ENCODE measurements at places on chromosomes 2 and 18.
A peak's percentile ranks its signal among the peaks of the same experiment; 100 is the strongest.

DNA sequence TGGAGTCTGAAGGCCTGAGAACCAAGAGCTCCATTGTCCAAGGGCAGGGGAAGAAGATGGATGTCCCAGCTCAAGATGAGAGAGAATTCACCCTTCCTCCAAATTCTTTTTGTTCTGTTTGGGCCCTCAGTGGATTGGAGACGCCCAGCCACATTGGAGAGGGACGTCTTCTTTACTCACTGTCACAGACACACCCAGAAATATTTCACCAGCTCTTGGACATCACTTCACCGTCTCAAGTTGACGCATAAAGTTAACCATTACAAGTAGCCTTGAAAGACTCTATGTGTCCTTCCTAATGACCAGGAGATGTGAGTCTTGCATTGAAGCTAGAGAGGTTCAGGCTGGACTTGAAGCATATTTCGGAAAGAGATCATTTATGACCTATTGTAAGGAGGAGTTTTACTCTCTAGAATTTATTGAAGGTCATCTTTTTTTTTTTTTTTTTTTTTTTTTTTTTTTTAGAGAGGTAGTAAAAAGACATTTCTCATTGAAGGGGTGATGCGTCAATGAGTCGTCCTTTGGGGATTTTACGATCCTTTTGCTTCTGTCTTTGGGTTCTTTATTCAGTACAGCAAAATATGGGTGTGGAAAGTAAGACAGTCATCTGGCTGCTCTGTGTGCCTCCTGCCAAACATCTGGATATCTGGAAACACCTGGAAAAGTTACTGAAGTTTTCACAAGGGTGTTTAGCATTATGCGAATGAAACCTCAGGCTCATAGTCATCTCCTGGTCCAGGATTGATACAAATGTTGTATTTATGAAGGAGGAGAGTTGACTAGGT is 118.1 kb downstream of the PRPF40A start:
- no peak for DNase-seq

DNA sequence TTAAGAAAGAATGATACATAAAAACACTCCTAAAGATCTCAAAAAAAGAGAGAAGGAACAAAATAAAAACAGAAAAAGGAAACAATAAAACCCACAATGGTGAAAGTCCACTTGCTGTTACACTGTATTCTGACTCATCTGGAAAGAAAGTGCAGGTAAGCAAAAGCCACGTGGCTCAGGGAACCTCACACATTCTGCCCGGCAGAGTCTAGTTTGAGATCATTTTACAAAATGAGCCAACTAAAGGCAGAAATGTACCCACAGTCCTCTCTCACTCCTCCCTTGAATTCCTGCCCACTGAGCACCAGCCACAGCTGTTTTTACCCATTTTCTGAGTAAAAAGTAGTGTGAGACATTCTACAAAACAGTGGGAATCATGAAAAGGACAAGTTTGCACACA is 10.0 kb downstream of the KCNH7 start:
- no peak for DNase-seq

DNA sequence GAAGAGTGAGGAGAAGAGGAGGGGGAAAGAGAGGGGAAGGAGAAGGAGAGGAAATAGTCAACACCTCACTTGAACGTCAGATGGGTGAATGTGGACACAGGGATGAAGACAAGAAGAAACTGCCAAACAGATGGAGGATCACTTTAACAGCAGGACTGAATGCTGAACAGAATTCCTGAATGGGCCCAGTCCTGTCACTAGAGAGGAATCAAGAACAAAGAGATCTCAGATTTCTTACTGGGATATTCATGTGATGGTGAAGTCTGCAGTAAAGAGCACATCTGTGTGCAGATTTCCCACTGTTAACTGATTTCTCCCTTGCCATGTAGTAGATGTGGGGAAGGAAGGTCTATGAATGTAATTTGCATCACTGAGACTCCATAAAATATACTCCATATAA is 135.4 kb downstream of the L3MBTL4 start:
- no peak for DNase-seq

DNA sequence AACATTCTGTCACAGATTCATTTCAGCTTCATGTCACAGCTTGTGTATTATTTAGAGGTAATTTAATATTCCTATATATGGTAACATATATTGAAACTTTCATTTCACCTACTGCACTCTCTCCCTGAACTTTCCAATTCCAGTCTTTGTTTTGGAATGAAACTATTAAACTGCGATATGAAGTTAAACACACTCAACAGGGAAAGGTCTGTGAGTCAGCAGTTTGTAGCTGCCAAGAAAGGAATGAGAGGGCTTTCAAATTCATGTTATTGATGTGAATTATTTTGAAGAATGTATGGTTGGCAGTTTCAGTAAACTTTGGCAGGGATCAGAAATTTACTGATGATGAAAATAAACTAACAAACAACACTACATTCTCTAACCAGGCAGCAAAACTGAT is 148.3 kb downstream of the HNMT start:
- no peak for DNase-seq

GRCh38 chr18:2569338-2570207 is 1.7 kb downstream of the METTL4 start:
- no peak for DNase-seq

GRCh38 chr2:124264551-124265091 is 239.5 kb downstream of the CNTNAP5 start:
- no peak for DNase-seq

DNA sequence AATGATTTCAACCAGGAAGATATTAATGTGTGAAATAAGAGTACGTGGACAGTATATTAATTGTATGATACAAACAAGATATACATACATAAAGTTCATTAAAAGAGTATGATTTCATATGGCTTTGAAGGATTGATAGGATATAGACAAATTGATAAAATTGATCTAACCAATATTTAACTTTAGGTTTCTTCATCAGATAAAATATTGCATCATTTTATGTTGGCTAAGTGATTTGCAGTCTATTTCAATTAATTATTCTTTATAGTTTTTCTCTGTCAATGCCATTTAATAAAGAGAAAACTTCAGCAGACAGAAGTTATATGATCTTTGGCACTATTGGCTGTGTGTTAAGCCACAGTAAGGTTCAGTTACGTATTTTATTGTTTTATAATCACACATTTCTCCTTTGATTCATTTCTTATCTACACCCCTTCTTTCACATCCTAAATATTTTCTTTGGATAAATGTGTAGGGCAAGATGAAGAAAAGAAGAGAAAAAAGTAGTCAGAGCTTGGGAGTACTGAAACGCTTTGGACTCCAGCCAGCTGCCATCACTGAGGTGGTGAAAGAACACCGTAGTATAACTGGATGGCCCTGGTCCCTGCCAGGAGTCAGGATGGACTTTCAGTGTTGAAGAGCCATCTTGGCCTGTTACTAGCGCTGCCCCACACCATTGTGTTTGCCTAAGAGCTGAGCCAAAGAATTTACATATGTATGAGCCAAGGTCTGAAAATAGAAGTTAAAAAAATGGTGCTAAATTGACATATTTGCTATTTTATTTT is 9.8 kb upstream of the CPS1 start:
- DNase-seq = no peak

- DNase-seq = no peak
Observed at GRCh38 chr2:212158081-212158480, 380.5 kb downstream of the ERBB4 start.

DNA sequence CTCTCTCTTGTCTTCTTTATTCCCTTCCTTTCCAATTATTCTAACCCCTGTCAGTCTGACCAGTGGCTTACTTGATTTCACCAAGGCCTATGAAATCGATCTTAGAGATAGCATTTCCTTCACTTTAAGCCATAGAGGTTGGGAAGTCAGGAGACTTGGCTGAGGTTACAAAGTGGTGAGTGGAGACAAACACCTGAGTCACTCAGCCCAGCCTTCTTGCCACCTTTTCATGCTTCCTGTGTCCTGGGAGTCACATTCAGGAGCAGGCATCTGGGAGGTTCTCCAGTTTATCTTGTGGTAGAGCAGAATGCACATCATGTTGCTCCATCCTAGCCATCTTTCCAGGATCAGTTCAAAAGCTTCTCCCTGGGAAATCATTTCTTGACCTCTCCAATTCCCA is 59.1 kb downstream of the VSNL1 start:
- peak; percentile 70 for DNase-seq

DNA sequence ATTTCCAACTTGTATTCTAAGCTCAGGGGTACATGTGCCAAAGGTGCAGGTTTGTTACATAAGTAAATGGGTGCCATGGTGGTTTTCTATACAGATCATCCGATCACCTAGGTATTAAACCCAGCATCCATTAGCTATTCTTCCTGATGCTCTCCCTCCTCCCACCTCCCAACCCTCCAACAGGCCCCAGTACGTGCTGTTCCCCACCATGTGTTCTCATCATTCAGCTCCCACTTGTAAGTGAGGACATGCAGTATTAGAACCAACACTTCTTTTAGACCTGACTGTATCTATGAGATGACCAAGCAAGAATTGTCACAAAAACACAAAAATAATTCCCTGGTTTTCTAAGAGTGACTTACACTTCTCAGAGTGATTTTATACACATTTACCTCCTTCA is 83.0 kb downstream of the VIT start:
- no peak for DNase-seq

DNA sequence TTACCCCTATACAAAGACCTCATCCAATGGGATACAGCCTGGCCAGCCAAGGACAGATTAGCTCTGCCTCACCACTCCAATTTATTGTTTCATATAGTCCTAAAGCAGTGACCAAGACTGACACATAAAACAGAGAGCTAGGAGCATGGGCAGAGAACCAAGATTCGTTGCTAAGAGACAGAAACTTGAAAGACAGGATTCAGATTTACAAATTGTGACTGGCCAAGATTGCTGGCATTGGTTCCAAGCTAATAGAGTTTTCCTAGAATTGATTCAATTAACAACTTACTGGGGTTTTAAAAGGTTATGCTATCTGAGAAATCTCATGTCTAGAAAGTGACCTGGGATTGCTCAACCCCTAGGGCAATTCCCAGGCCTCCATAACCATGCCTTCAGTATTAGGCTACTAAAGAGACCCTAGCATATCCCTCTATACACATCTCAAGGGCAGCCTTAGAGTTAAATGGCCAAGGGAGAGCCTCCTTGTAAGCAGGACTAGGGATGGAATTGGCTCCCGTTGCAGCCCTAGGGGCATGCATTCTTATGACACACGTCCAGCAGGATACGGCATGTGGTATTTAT is 75.6 kb downstream of the ICOS start:
- DNase-seq = peak; percentile 5

DNA sequence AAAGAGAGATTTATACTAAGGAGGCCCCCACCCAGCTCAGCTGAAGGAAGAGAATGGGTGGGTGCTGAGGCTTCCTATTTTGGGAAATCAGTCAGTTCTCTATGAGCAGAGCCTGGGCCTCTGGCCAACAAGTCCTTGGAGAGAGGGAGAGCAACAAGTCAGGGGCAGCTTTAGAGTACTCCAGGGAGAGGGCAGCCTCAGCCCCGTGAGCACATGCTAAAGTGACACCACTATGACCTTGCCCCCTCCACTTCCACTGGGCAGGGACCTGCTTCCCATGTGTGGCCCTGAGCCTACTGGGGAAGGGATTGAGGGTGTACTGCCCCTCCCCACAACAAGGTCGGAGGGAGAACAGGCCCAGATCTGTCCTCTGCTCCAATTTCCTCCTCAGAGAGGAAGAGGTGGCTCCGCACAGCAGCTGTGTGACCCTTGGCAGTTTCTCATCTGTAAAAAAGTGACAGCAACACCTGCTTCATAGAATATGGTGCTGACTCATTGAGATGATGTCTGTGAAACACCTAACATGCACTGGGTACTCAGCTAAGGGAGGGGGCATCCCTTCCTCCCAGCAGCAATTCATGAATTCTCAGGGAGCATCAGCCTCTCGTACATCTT is 72.9 kb downstream of the CLHC1 start:
- no peak for DNase-seq
